CD4-positive, alpha-beta T cell (primary cell): ENCODE measurements at places on chromosomes 2 and 18.
A peak's percentile ranks its signal among the peaks of the same experiment; 100 is the strongest.

- DNase-seq = no peak
Measured at GRCh38 chr2:241981076-241981700, 111.7 kb downstream of the RTP5 start.

- DNase-seq = no peak
Measured at GRCh38 chr18:9281780-9282179, 52.8 kb upstream of the TWSG1 start.

- DNase-seq = peak; percentile 27
Measured at GRCh38 chr2:113136828-113137775, 9.7 kb downstream of the IL1RN start.

DNA sequence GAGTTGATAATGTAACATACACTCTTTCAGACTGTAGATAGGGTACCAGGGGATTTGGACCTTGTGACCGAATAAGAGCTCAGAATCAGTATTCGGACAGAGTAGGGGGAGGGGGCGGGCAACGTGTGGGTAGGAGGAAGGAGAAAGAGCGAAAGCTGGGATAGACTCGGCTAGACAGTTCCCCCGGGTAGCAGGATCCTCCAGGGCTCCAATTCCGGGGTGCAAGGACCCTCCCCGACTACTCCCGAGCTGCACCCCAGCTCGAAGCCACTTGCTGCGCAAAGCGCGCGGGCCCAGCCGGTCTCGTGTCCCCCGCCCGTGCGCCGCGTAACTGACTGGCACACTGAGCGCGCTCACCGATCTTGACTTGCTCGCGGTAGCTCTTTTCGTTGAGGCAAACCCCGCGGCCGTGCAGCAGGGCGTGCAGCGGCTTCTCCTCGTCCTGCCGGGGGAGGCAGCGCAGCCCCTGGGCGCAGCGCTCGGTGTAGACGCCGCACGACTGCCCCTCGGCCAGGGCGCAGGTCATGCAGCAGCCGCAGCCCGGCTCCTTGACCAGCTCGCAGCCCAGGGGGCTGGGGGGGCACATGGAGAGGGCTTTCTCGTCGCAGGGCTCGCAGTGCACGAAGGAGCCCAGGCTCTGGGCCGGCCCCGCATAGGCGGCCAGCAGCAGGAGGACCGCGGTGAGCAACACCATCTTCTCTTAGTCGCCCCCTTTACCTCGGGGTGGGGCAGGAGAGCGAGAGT, 1.1 kb downstream of the IGFBP5 start:
- DNase-seq = peak; percentile 41

DNA sequence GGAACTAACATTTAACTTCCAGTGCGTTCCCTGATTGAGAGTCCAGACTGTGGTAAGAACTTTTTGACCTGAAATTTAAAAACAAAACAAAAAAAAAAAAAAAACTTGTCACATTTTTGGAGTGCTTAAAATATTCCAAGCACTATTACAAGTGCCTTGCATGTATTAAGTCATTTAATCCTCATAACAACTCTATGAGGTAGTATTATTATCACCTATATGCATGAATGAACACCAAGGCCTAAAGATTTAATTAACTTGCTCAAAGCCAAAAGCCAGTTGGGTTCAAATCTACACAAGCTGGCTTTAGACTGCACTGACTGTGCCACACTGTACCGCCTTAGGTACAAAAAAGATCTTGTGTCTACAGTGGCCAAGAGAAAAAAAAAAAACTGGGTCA, 35.2 kb downstream of the METTL4 start:
- no peak for DNase-seq

GRCh38 chr2:36356990-36357846, 1.6 kb downstream of the CRIM1 start:
- DNase-seq = peak; percentile 12

DNA sequence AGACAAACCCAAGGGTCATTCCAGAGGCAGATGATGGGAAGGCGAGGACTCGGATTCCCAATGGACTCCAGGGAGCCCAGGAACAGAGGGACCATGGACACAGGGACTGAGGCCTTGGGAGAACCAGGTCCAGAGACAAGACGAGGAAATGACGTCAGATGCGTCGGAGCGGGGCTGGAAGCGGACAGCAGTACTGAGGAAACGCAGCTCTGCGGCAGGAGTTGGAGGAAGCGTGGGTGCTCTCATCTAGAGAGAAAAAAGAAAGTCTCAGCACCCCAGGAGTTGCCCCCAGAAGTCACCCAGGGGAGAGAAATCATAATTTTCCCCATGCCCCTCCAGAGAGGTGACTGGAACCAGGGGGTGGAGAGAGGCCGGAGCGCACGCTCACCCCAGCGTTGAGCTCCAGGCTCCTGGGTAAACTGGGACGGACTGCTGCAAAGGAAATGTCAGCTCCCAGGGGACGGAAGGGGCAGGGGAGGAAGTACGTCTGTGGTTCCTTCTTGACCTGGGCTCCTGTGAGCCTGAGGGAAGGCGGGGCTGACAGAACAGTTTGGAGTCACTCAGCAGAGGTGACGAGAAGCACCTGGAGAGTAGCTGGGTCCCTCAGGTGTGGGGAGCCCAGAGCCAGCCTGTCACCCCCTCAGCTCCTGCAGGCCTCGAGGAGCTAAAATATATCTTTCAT, 44.7 kb downstream of the CMPK2 start:
- no peak for DNase-seq

GRCh38 chr2:187576906-187577305, 22.7 kb upstream of the TFPI start:
- DNase-seq = no peak

GRCh38 chr18:31498574-31499524, 872 bp downstream of the DSG2 start:
- DNase-seq = no peak

DNA sequence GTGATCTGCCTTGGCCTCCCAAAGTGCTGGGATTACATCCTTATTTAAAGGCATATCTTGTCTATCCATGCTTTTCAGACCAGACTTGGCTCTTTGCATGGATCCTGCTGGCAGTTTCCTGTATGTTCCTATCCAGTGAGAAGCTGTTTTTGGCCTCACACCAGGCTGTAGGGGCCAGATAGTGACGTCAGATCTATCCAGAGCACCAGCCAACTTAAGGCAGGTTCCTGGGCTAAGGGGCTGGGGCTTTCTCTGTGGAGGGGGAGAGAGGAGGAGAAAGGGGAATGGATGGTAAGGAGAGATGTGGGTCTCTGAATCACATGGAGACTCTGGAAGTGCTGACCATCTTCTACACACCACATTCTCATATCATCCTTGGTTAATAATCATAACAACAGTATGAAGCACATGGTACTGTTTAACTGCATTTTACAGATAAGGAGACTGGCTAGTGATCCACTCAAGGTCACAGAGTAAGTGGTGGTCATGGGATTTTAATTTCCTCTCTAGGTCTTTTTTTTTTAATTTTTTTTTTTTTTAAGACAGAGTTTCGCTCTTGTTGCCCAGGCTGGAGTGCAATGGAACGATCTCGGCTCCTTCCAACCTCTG, 2.0 kb upstream of the FAM117B start:
- no peak for DNase-seq

- no peak for DNase-seq
Measured at GRCh38 chr2:127012215-127012614, 94.7 kb downstream of the BIN1 start.

DNA sequence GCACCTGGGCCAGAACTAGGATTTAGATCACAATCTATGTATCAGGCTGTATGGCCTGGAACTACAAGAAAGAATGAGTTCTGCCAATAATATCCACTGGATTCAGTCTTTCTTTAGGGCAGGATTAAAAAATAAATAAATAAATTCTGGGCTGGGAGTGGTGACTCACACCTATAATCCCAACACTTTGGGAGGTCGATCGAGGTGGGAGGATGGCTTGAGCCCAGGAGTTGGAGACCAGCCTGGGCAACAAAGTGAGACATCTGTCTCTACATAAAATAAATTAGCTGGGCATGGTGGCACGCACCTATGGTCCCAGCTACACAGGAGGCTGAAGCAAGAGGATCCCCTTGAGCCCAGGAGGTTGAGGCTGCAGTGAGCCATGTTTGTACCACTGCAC, 8.1 kb downstream of the AMMECR1L start:
- no peak for DNase-seq

GRCh38 chr18:3663870-3664512, 214.0 kb downstream of the TGIF1 start:
- DNase-seq = no peak

- no peak for DNase-seq
Measured at GRCh38 chr18:183769-184168, 25.4 kb downstream of the USP14 start.

GRCh38 chr2:29273004-29273684, 157.9 kb downstream of the CLIP4 start:
- no peak for DNase-seq

DNA sequence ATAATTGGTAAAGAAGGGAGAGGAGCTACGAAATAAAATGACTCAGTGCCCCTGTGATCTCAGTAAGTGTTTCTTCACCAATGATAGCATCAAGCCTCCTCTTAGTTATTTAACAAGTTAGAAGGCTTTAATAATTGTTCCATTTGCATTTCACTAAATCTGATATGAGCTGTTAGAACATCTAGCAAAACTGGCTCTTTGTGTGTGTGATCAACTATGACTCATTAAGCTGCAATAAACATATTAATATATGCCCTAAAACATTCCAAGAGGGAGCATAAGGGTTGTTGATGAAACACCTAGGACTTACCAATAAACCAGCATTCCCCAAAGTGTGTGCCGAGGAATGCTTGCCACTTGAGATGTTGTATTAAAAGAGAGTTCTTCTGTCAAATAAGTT, 115.2 kb downstream of the OSBPL6 start:
- no peak for DNase-seq

DNA sequence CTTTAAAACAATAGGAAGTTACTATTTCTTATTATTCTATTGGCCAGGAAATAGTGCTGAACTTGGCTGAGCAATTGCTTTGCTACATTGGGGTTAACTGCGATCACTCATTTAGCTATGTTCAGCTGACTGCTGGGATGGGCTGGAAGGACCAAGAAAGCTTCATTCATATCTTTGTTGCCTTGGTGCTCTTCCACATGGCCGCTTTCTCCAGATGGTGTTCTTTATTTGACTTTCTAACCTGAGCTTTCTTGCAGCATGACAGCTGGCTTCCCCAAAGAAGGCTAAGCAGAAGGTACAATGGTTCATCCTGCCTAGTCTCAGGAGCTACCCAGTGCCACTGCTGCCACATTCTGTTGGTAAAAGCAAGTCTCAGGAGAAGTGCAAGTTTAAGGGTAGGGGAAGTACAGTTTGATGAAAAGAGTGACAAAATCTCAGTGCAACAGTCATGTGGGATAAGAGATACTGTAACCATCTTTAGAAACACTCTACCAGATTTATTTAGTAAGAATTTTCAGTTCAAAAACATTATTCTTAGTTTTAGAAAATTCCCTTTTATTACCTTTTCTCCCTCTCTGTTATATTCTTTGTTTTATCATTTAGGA, 180.6 kb upstream of the RBMS1 start:
- DNase-seq = no peak

GRCh38 chr2:110126086-110126773, 10.6 kb upstream of the MALL start:
- DNase-seq = no peak

- DNase-seq = no peak
Measured at GRCh38 chr2:38776531-38776930, 1.5 kb upstream of the GEMIN6 start.

DNA sequence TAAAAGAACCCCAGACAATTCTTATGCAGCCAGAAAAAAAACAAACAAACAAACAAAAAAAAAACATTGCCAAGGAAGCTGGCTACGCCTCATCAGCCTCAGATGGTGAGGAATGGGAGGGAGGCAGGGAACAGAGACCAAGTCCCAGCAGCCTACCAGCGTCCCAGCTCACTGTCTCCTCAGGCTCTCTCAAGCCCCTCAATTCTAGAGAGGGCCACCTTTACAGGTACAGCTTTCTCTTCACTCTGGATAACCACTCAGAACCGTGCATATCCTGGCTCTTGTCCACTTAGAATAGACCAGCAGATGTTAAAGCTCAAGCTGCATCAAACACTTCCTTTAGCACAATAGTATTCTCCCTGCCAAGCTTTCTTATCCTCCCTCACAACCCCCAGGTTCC, 263.1 kb upstream of the CHAC2 start:
- no peak for DNase-seq

DNA sequence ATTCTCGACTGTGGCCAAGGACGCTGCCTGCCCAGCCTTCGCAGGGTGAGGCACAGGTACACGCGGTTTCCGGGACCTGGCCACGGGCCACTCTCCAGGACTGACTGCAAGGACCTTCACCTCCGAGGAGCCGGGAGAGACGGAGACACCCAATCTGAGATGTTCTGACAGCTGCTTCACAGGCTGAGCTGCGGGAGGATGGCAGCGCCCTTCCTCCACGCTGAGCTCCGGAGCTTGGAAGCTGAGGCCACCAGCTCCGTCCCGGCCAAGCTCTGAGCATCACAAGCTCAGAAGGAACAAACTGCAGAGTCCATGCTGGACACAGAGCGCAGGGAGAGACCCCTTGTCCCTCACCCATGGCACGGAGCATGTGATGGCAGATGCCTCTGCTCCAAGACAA, 71.1 kb upstream of the CTDP1 start:
- no peak for DNase-seq

DNA sequence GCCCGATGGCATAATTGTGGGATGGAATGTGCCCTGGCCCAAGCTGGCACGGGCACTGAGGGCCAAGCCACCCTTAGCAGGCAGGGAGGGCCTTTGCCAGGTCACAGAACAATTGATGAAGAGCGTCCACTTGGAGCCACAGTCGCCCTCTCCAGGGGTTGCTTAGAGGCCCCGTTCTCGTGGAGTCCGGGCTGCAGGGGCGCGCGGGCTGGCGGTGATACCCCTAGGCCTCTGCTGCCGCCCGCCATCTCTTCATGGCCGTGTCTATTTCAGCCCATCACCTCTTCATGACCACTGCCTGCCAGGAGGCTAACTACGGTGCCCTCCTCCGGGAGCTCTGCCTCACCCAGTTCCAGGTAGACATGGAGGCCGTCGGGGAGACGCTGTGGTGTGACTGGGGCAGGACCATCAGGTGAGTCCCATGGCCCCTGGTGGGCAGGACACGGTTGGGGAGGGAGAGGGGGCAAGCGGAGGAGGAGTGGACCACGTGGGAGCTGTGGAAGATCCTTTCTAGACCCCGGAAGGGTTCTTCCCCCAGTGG, 17.6 kb downstream of the RAMP1 start:
- no peak for DNase-seq

- DNase-seq = no peak
Measured at GRCh38 chr2:34294961-34295360, 695.9 kb upstream of the FAM98A start.
